ENCODE measurements at places on chromosomes 4 and X.

GRCh38 chr4:119675391-119675790 lies 46.8 kb upstream of the PDE5A start:
- DNase-seq: no peak

- no peak for DNase-seq
Observed at GRCh38 chrX:7948483-7948882, 21.3 kb upstream of the PNPLA4 start.

GRCh38 chr4:31023109-31023508 lies 302.9 kb downstream of the PCDH7 start:
- DNase-seq: no peak

GRCh38 chr4:77355731-77356130 lies 198.7 kb downstream of the CCNG2 start:
- DNase-seq: no peak

GRCh38 chr4:143347484-143348111 lies 10.9 kb downstream of the GAB1 start:
- DNase-seq: no peak

- DNase-seq: no peak
Observed at GRCh38 chrX:129981752-129982299, 609 bp upstream of the BCORL1 start.

GRCh38 chr4:102449751-102450352 lies 51.3 kb upstream of the NFKB1 start:
- DNase-seq: peak; percentile 78

DNA sequence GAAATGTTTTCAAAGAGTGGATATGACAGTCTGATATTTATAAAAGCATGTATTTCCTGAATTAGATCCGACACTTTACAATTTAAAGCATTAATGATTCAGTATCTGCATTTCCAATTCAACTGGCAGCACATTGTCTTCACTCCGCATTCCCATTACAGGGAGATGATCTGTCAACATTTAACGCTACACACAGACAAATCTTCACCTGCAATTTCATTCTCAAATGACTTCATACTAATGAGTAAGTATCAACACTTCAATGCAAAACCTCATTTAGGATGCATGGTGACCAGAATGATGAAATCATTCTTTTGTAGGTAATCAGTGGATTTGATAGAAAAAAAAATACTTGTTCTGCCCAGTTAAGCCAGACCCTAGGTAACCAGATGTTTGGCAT lies 749.6 kb downstream of the CENPC start:
- DNase-seq: no peak

GRCh38 chrX:13078739-13079444 lies 34.5 kb upstream of the FAM9C start:
- DNase-seq: no peak

- DNase-seq: peak; percentile 67
Observed at GRCh38 chrX:118528071-118528737, 32.6 kb downstream of the DOCK11 start.

DNA sequence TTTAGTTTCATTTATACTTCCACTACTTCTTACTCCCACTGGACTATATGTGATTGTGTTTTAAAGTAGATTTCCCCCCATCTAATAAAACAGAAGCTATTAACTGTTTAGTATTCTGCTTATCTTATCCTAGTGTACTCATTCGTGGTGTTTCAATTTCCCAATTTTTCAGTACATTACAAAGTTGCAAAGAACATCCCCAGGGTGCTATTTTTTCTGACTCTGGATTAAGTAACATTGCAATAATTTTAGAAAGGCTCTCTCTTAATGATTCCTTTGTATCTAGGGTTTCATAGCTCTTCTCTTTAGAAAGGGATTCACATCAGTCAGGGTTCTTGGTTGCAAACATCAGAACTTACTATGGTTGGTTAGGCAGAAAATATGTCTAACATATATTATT lies 317.9 kb upstream of the DIPK2B start:
- no peak for DNase-seq

DNA sequence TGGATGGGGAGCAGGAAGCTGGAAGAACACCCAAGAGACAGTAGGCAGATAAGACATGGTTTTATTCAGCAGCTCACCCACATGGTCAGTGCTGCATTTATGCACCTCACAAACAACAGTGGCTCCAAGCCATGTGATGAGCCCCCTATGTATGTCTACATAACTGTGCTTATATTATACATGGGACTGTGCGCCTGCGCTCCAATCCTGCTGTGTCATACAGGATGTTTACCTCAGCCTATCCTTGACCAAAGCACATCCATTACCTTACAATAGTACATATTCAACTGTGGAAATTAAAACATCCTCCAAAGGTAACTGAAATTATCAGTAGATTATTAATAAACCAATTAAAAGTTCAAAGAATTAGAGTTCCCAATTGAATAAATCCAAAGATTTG lies 44.1 kb upstream of the SGMS2 start:
- DNase-seq: peak; percentile 15

- no peak for DNase-seq
Observed at GRCh38 chr4:128512767-128513322, 225.2 kb upstream of the PGRMC2 start.

DNA sequence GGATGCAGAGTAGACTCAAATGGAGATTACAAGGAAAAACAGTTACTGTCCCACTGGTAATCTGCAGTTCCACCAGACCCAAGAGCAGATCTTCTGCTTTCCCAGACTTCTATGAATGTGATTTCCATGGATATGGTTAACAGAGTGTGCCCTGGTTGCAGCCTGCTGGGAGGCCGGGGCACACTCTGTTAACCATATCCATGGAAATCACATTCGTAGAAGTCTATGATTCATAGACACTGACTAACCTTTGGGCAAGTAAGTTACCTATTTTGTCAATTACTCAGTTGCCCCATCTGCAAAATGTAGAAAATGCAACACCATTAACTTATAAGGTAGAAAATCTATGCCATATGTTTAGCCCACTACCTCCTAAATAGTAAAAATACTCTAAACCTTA lies 443.1 kb upstream of the PITX2 start:
- no peak for DNase-seq

Data from naive thymus-derived CD4-positive, alpha-beta T cell (primary cell).